GM04503 (cell line): ENCODE measurements at places on chromosomes 5 and 9.

- no peak for DNase-seq
Measured at GRCh38 chr5:9239626-9240025, 306.2 kb downstream of the SEMA5A start.

- no peak for DNase-seq
Measured at GRCh38 chr9:3510796-3511195, 15.0 kb downstream of the RFX3 start.

DNA sequence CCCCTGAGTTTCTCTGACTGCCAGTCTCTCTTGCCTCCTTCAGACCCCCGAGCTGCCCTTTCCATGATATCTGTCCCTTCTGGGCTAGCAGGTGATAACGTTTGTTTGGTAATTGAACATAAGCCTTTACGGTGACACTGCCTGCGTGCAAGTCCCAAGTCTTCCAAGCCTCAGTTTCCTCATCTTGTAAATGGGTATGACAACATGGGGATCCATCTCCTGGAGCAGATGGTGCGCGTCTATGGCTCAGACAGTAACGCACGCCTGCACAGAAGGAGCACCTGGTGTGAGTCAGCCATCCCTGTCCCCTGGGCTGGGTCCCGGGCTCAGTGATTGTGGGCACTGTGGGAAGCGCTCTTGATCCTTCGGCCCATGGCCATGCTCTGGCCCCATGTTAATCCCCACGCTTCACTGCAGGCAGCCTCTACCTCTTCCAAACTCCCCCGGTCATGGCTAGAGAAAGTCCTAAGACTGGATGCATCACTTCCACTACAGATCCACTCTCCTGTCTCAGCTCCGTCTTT, 85.8 kb downstream of the DAP start:
- DNase-seq = no peak

DNA sequence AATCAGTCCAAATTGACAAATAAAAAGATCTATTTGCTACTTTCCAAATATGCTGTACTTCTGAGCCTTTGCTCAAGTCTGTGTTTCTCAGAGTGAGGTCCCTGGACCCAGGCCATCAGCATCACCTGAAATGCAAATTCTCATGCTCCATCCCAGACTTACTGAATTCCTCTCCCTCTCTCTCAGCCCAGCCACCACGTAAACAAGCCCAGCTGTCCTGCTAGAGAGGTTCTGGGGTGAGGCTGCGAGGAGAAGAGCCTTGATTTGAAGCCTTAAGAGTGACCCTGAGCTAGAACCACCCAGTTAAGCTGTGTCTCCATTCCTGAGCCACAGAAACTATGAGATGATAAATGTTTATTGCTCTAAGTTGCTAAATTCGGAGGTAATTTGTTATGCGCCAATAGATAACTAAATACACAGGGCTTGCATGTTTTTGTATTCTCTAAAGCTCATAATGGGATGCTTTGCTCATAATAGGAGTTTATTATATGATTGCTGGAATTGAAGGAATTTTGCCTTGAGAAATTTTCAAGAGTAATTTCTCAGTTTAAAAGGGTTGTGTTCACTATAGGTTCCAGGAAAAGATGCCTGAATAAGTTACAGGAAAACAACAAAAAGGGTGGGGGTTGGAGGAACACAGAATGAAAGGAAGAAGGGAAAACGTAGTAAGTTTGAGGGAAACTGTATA, 98.9 kb upstream of the SPATA31D4 start:
- DNase-seq = no peak

GRCh38 chr5:180026320-180026719, 45.2 kb downstream of the RNF130 start:
- DNase-seq = no peak

DNA sequence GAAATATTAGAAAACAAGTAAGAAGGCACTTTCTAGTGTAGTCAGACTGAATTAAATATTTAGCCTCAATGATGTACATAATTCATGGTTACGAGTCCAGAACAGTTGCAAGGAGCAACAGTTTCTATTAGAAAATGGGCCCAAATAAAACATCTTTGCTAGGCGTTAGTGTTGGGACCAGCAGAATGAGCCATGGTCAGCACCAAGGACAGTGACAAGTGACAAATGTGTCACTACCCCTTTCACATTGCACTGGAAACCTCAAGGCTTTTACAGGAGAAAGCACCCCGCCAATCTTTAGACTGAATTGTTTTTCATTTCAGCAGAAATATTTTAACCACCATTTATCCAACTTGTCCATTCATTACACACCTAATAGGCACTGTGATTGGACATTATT, 301.3 kb upstream of the ADCY2 start:
- DNase-seq = no peak

DNA sequence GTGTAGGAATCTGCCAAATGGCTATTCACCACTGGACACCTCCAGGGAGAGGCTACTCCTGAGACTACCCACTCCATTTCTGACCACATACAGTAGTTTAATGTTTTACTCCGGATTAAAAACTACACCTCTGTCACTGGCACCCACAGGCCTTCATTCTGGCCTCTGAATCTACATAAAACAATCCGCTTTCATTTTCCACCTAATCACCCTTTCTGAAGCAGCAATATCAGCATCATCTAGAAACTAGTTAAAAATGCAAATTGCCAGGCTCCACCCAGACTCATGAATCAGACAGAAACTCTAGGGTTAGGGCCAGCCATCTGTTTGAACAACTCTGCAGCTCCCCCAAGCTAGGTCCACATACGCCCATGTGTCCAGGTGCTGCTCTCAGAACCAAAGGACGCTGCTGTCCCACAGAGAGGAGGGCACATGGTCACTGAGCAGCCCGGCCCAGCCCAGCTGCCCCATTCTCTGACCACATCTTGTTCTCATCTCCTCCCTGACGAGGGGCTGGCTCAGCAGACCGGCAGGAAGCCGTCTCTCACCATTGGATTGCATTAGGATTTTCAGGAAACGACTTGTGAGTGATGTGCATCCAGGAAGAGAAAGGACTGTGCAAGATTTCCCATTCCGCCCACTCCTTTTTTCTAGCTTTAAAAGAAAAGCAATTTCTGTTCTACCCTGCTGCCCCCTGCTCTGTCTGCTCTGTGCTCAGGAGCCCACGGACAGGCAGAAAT, 34.7 kb downstream of the ADAM19 start:
- no peak for DNase-seq

DNA sequence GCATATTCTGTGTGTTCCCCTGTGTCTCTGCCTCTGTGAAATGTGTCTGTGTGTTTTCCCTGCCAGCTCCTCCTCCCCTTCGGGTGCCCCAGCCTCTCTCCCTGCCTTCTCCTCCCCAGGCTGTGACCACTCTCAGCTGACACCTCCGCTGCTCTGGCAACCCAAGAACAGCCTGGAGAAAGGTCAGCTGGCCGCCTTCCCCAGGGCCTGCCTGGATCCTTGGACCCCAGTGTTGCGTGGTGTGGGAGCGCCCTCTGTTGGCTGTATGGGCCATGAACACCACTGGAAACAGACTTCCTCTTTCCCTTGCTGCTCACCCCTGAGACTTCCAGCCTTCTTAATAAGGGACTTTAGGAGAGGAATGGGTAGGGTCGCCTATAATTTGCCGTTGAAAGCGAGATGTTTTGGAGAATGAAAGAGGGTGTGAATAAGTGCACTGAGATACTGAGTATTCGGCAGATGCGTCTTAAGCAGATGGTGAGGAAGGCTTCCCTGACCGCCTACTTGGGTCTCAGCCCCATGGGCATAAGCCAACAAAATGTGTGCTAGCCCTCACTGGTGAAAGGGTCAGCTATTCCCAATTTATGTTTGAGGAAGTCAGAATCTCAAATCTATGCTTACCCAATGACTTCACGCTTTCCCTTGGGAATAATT, 114.9 kb upstream of the TRIM32 start:
- no peak for DNase-seq

GRCh38 chr9:115411516-115411915, 293.6 kb upstream of the TNC start:
- no peak for DNase-seq

- DNase-seq = no peak
Measured at GRCh38 chr9:38352530-38353328, 39.8 kb upstream of the ALDH1B1 start.

GRCh38 chr5:39712316-39713249, 287.8 kb upstream of the DAB2 start:
- DNase-seq = no peak

DNA sequence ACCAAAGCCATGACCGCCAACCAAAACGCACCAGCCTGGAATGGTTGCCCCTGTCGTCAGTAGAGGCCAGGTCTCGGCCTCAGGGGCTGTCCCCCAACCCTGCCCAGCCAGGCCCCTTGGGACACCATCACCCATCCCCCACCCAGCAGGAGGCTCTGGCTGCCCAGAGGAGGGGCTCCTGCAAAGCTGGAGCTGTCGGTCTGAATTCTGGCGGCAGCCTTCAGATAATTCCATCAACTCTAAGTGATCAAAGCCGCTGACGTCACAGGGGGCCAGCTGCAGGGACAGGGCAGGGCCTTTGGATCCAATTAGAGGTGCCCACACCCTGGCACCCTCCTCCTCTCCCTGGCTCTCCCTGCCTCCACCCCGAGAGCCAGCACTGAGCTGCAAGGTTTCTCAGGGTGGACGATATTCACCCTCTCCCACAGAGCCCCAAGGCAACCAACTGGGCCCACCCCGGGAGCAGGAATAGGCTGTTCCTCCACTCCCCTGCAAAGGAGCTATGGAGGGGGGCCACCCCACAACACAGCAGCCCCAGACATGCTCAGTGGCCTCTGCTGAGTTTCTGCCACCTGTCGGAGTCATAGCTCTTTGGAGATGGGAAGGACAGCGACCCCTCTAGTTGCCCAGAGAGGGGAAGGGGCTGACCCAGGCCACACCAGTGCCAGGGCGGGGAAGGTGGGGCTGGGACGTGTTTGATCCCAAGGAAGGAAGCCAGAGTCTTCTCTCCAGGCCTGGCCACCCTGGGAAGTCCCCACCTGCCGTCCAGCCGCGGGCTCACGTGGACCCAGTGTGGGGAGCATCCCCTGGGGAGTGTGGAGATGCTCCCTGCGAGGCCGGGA, 78.4 kb downstream of the NTNG2 start:
- DNase-seq = no peak

GRCh38 chr5:154203798-154204578, 13.5 kb downstream of the GALNT10 start:
- no peak for DNase-seq
